ENCODE measurements at places on chromosomes 1 and 21.
A peak's percentile ranks its signal among the peaks of the same experiment; 100 is the strongest.

DNA sequence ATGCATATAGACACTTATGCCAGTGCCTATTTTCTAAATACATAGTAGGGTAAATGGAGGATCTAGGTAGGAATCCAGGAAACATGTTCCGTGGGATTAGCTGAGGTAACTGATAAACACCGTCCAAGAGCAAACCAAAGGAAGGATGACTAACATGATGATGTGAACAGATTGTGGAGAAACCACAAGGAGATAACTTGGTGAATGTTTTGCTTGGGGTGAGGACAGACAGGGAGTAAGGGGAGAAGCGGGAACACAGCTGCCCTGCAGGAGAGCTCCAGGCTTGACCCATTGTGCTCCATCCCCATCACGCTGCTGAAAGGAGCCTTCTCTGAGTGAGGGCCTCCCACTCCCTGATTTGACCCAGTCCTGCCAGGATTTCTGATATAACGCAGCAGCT lies 87.0 kb upstream of the ZC3H11B start:
- no peak for DNase-seq

DNA sequence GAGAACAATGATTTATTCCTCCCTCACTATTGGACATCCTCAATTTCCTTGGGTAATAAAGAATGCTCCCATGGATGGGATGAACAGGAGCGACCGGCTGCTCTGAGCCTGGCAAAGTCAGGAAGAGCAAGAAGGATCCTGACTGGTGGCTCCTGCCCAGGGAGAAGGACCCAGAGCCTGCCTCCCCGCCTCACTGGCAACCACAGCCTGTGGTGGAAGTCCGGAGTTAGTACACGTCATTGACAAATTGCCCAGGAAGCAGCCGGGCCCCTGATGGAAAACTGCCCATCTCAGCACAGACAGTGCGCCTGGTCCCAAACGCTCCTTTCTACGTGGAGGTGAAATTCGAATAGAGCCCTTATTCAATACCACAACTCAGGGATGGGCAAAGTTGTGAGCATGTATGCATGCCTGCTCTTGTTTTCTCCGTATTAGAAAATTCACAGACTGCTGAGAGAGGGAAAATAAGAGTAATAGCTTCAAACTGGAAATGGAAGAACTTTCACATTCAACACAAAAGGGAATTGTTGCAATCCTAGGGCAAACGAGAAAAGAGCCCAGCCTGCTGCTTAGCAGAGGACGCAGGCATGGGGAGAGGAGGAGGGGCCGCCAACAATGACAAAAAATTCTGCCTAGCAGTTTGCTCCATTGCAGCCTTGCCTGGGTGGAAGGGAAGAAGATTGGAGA lies 397.1 kb upstream of the VAMP3 start:
- no peak for DNase-seq

DNA sequence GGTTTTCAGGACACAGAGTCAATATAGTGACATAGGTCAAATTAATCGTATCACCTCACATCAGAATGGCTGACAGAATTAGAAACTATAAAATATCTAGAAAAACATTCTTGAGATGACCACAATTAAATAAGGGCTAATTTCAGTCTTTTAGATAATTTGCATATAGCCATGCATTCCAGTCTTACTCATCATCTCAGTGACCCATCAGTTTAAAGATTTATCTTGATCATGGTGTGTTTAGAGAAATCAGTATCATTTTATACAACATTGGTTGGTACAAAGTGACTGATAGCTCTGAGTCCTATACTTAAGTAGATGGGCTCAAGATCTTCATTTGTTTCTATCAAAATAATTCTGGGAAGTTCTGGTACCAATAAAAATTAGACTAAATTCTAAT lies 262.3 kb upstream of the SNX7 start:
- no peak for DNase-seq

DNA sequence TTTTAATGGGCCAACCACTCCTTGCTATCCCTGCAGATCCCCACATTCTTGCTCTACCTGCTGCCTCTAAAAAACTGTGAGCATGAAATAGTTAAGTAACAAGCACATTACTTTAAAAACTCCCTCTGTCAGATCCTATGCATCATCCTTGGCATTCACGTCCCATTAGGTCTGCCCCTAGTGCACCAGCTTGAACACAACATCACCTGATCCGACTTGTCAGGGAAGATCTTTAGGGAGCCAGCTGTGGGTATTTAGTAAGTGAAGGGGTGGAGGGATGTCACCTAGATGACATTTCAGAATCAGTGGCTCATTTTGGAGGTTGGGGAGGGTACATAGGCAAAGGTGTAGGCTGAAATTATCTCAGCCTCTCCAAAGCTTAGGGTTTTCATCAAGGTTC lies 33.5 kb downstream of the RXRG start:
- no peak for DNase-seq

DNA sequence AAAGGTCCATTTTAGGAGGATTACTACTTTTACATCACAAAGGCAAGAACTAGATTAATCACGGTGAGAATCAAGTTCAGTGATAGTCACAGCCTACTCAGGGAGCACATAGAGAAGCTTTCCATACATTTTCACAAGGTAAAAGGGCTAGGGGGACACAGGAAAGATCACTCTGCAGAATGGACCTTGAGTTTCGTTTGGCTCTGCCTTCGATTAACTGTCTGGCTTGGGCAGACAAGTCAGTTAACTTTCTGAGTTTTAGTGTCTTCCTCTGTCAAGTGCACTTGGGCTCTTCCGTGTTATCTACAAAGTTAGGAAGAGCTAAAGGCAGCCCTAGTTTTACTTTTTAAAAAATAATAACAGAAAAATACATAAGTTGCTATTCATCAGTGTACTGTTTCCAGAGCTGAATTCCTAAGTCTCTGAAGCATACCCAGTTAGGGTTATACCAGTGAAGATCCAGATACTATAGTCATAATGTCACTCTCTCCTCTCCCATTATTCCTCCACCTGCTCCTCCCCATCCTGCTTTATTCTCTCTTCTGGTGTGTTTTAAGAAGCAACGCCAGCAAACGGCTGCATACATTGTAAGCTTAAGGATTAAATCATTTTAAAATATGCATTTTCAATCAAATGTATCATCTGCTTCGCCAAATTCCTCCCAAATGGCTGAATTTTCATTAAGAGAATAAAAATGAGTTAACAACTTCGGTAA lies 1.7 kb downstream of the CEP170 start:
- DNase-seq, result no peak

DNA sequence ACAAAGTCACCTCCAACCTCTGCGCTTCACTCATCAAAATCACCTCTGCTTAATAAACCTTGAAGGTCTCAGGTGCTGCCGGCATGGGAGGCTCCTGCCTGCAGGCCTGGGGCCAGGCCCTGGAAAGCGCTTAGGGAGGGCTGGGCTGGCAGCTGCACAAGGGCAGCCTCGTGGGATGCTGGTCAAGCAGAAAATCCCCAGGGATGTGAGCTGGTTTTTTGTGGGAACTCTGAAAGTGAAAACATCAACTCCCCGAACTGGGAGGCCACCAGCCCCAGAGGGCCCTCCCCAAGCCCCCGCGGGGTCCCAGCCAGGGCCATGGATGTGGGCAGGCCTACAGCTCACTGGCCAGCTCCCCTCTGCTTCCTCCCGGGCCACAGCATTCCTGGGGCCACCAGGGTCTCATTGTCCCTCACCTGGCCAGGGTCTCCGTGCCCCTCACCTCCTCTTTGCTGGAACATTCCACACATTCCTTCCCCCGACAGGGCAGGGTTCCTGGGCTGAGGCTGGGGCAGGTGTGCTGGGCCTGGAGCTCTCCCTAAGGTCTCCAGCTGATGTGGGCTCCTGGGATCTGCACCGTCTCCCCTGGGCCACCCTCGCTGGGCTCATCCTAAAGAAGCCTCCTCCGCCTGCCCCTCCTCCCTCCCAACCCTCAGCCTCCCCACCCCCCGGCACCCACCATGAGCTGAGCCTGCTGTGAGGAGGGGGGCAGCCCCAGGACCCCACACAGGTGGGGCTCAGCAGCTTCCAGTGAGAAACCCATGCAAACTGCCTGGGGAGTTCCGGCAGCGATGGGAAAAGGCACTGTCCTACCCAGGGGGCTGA lies 36.0 kb upstream of the POFUT2 start:
- no peak for DNase-seq

DNA sequence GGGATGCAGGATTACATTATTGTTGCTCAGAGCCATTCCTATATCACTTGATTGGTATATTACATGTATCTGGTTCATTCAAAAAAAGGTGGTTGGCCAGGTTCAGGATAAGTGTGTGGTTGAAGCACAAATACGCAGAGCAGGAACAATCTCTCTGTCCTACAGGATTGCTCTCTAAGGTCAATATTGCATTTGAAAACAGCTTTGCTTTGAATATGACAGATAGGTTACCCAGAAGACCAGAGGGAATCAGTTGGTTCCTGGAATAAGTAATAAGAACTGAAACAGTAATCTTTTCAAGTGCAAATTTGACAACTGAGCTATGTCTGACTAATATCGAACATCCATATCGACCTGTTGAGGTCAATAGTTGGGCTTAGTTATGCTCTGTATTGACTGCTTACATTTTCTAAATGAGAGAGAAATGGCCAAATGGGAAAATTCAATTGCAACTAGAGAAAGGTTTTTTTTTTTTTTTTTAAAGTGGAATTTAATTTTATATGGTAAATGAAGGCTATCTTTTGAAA lies 176.8 kb downstream of the ATP6V1G3 start:
- DNase-seq, result no peak

GRCh38 chr1:12078938-12079861 lies 16.1 kb downstream of the TNFRSF8 start:
- DNase-seq, result peak; percentile 65

DNA sequence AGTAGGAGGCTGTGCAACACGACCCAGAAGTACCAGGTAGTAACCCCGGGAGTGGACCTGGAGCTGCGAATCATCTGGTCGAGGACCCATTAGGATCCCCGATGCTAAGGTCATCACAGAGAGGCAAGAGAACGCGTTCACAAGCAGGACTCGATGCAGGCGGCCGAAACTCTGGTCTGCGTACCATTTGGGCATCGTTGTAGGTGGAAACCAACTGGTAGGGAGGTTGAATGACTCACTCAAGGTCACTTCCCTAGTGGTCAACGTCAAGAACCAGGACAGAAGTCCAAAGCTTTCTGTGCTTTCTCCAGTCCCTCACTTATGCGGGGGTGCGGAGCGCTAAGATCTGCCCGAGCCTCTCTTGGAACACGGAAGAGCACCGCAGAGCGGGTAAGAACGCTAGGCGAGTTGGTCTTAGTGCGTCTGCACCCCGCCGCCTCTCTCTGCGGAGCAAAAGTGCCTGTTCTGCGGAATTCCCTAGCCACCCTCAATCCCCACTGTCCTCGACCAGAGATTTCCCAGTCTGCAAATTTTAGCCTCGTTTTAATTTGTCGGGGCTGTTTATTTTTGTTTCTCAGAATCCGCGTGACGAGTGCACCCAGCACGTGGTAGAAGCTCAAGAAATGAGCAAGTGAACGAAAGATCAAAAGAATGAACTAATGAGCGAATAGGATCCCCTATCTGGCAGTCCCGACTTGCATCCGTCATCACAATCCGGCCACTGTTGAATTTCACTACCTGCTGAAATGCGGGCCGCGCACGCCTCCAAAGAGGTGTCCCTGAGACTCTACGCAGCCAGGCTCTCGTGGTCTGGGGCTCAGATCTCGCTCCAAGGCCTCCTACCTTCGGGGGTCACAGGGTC lies 12.2 kb downstream of the HLX start:
- DNase-seq, result no peak

GRCh38 chr1:195005338-195005737 lies 1602.9 kb downstream of the KCNT2 start:
- DNase-seq, result no peak

- no peak for DNase-seq
Observed at GRCh38 chr1:153553096-153553495, 4.0 kb upstream of the S100A3 start.

DNA sequence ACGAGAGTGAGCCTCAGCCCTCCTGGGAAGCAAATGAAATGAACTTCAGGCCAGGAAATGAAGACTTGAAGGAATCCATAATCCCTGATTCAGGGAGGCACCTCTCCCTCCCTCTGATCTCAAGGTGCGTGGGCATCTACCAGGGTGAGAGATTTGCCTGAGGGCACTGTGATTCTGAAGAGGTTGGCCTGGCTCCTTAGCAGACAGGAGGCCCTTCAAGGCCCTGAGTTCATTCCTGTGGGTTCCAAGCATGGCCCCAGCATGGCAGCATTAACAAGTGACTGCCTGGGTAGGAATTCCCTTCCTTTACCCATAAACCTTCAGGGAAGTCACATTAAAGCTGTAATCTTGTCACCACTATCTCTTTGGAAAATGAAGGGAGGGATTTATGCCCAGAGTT lies 29.8 kb upstream of the IFNGR2 start:
- DNase-seq, result no peak

- DNase-seq, result no peak
Observed at GRCh38 chr1:212228591-212229119, 56.6 kb upstream of the PPP2R5A start.

GRCh38 chr1:112501810-112502641 lies 6.7 kb upstream of the WNT2B start:
- peak; percentile 67 for DNase-seq

- DNase-seq, result no peak
Observed at GRCh38 chr1:205067031-205067430, 17.2 kb downstream of the TMEM81 start.

DNA sequence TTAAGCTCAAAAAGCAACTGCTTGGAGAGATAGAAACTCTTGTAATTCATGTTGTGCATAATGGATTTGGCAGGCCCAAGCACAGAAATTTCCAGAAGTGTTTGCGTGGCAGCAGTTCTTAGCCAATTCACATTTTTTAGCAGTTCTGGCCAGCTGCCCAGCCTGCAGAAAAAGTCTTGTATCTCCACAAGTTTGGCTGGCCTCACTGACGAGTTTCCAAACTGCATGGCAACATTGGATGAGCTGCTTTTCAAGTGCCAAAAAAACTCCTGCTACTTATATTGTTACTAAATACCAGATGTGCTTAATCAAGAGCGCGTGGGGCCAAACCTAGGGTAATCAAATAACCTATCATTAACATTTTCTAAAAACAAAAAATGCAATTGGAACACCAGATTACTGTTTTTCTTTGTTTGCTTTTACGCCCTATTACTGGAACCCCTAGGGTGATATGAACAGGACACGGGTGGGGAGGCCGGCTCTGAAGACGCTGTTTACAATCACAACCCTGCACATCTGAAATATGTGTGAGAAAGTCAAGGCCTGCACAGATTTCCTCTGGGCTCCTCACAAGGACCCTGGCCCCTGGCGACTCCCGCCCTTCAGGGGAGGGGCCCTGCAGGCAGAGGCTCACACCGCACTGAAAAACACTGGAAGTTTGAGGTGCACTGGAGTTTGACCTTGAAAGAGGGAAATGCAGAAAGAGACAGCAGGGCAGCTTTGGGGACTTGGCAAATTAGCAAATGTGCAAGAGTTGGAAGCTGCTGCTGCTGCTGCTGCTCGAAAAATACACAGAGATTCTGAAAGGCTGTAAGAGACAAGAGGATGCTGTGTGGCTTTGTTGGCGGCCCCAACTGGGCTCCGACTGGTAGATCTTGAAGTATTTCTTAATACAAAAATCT lies 55.2 kb upstream of the TARBP1 start:
- no peak for DNase-seq

Data from activated CD4-positive, alpha-beta T cell treated with anti-CD3 and anti-CD28 coated beads, Interleukin-2, amount 50 U/mL, for 48 hours (primary cell).